ENCODE measurements at places on chromosomes 3 and 15.

- no peak for DNase-seq
Observed at GRCh38 chr3:13879102-13879945, 547 bp downstream of the WNT7A start.

DNA sequence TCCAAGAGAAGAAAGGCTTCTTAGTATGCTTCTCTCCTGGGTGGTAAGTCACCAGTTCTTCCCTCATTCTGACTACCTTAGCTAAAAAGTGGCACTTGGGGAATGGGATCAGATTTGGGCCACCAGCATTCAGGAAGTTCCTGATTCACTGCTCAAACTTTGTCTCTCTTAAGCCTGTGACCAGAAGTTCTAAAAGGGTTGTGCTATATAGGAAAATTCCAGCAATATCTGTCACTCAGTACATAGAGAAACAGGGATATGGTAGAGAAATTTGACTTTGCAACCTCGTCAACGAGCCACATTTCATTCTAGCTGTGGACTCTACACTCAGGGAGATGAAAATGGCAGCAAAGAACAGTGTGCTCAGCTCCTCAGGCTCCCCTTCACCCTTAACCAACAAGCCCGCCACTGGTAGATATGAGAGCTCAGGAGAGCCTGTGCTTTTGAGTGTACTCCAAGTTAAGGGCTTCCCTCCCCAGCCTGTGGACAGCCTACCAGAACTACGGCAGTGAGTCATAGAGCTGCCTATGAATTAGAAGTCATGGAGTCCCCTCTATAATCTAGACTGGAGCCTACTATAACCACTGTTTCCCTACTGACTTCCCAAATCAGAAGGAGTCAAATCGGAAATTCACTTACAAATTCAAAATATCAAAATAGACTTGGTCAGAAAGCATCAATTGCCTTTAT is 52.6 kb upstream of the MYO5C start:
- no peak for DNase-seq

GRCh38 chr3:134332344-134332743 is 41.9 kb downstream of the AMOTL2 start:
- DNase-seq, result no peak

DNA sequence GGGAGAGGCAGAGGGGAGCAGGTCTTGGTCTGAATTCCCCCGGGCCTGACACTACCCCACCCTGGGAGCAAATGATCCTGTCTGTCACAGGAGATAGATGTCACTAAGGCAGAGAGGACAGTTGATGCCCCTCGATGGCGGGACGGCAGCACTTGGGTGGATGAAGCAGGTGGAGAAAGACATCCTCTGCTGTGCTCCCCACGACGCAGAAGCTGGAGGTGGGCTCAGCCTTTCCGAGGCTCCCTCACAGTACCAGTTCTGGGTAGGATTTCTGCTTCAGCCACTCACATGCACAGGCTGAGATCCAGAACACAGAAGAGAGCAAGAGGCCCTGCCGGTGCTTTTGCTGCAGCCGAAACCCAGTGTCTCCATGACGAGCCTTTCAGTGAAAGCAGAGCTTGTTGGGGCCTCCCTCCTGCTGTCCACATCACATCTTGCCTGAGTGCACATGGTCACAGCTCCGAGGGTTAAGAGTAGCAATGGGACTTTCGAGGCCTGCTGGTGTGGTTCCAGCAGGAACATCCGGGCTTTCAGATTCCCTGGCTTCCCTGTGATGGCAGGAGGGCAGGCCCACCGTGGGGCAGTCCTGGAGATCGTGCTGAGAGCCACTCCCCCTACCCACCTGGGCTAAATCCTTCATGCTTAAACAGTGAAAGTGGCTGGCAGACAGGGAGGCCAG is 107.3 kb upstream of the PRR20G start:
- DNase-seq, result no peak

DNA sequence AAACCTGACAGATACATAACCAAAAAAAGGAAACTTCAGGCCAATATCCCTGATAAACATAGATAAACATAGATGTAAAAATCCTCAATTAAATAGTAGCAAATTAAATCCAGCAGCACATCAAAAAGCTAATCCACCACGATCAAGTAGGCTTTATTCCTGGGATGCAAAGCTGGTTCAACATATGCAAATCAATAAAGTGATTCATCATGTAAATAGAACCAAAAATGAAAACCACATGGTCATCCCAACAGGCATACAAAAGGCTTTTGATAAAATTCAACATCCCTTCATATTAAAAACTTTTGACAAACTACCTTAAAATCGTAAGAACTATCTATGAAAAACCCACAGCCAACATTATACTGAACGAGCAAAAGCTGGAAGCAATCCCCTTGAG is 882.2 kb downstream of the NTRK3 start:
- no peak for DNase-seq

GRCh38 chr15:57500979-57501576 is 90.6 kb upstream of the MYZAP start:
- no peak for DNase-seq

DNA sequence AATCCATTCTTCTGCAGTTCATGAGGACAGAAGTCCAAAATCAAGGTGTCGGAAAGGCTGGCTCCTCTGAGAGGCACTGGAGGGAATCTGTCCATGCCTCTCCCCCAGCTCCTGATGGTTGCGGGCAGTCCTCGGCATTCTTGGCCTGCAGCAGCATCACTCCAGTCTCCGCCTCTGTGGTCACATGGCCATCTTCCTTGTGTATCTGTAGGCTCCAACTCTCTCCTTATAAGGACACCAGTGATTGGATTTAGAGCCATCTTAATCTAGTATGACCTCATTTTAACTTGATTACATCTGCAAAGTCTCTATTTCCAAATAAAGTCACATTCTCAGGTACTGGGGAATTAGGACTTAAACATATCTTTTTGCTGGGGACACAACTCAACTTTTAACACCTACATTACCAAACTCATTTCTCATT is 56.0 kb upstream of the FLNB start:
- DNase-seq, result no peak

All from activated CD4-positive, alpha-beta T cell treated with anti-CD3 and anti-CD28 coated beads, Interleukin-2, amount 50 U/mL, for 16 hours (primary cell).